ENCODE measurements at places on chromosomes 11 and 22. TPM values are rescaled to one million over a fixed set of nuclear protein-coding genes. Genes with fewer than 3 reads are reported as not detected.

- H3K27ac ChIP-seq, result peak overlapping the region; percentile 85
- H3K4me3 ChIP-seq, result peak overlapping the region; percentile 40
- H3K36me3 ChIP-seq, result no peaks in the 10 kb centered on the region
- H3K4me1 ChIP-seq, result peaks cover 11% of the 10 kb centered on the region
Observed at GRCh38 chr11:47376525-47377371, 1.6 kb downstream of the SPI1 start.

DNA sequence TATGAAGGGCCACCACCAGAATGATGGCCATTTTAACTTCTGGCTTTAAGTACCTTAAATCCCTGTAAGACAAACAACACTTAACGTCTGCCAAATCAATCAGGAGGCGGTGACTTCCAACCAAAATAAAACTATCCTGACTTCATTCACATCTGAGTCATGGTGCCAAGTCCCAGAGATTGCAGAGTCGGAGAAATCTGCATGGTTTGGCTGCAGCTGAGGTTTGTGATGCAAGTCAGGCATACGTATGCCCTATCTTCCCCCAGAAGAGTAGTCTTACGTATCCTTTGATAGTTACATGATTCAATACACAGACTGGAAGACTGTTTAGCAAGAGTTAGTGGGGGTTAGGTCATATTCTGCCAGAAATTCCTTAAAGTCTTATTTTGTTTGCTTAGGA is 1.7 kb upstream of the GAB2 start:
- H3K27ac ChIP-seq, result peak overlapping the region; percentile 98
- H3K4me1 ChIP-seq, result peaks cover 43% of the 10 kb centered on the region
- H3K4me3 ChIP-seq, result no peak overlapping the region
- no peaks in the 10 kb centered on the region for H3K36me3 ChIP-seq
- DNase-seq, result no peak
- no peaks in the 10 kb centered on the region for H3K27me3 ChIP-seq

DNA sequence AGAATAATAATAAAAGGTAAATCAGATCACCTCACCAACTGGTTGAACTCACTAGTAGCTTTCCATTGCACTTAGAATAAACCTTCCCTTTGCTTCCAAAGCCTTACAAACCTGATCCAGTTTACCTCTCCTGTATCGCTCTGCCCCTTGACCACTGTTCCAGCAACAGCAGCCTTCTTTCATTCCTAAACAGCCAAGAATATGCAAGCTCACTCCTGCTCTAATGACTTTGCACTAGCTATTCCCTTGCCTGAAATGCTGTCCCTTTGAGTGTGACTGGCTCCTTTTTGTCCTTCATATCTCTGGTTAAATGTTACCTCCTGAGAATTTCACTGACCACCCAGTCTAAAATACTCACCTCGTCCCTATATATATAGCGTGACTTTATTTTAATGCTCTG is 9.6 kb upstream of the PIK3C2A start:
- no peak for DNase-seq
- H3K36me3 ChIP-seq, result no peaks in the 10 kb centered on the region
- H3K27ac ChIP-seq, result no peak overlapping the region
- no peak overlapping the region for H3K4me3 ChIP-seq

Gene IGF2
- 7.1 TPM for total RNA-seq

Gene MN1
- total RNA-seq, result 4.3 TPM

All from upper lobe of left lung (tissue), 6 donors.